ENCODE measurements at places on chromosomes 3 and 15. TPM values are rescaled to one million over a fixed set of nuclear protein-coding genes. Genes with fewer than 3 reads are reported as not detected.

CCR3 gene
- total RNA-seq, result not detected

TMEM89 gene
- total RNA-seq, result not detected

DNA sequence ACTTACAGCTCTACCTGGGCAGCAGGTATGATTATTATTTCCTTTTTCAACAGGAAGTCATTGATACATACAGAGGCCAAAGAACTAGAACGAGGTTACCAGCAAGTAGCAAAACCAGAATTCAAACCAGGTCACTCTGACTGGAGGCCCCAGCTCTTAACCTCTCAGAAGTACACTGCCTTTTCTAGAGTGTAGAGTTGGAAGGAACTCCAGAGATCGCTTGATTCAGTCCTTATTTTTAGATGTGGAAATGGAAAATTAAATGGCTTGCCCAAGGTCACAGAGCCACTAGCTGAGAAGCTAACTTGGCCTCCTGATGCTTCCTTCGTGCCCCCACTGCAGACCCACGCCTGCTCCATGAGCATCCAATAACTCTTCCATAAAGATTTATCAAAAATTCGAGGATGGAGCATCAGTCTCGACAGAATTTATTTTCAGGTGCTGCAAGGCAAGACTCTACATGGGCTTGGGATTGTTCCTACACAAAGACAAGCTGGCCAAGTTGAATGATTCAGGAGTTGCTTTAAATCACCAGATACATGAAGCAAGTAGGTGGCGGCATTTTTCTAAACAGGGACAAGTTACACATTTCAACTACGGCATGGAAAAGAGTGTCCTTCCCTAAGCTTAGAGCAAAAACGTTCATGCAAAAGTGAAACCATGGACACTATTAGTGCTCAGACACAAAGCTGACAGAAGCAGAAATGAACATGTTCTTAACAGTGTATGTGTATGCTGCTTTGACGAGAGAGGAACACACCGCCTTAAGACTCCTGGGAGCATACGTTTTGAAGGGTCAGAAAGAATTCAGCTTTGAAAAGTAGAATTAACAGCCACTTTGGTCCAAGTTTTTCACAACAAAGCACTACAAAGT lies 235.7 kb downstream of the THRB start:
- H3K27me3 ChIP-seq, result no peaks in the 10 kb centered on the region
- H3K36me3 ChIP-seq, result no peaks in the 10 kb centered on the region
- no peak overlapping the region for H3K27ac ChIP-seq
- no peaks in the 10 kb centered on the region for H3K4me1 ChIP-seq
- no peak overlapping the region for H3K4me3 ChIP-seq

- H3K36me3 ChIP-seq, result no peaks in the 10 kb centered on the region
- H3K4me3 ChIP-seq, result no peak overlapping the region
- no peaks in the 10 kb centered on the region for H3K27me3 ChIP-seq
- no peak overlapping the region for H3K27ac ChIP-seq
- H3K4me1 ChIP-seq, result no peaks in the 10 kb centered on the region
Observed at GRCh38 chr3:177426878-177427495, 229.7 kb upstream of the TBL1XR1 start.

GMNC gene
- not detected for total RNA-seq

DNA sequence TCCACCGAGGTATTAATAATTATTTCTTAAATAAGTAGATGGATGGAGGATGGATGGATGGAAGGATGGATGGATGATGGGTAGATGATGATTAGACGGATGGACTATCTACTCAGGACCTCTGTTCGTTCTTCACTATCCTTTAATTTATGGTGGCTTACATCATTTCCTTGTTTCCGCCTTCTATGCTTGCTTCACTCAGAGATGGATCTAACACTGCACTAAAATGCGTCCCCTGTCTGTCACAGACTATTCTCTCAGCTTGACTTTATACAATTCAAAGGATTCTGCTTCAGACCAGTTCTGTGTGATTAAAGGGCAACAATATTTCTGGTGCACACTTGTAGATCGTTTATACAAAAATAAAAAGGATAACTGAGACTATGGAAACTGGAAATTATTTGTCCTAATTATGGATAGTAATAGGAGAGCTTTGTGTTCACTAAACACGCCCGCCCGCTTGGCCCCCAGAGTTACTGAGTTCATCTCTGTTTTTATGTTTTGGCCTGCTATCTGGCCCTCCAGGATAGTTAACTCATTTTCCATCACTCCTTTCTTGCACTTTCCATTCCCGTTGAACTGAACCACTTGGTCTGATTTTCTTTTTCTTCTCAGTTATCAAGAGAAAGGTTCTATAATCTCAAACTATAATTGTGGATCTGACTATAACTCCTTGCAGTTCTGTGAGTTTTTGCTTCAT lies 41.4 kb upstream of the CA12 start:
- no peaks in the 10 kb centered on the region for H3K4me1 ChIP-seq
- peak; percentile 32 for DNase-seq
- H3K4me3 ChIP-seq, result no peak overlapping the region
- no peak overlapping the region for H3K27ac ChIP-seq
- no peaks in the 10 kb centered on the region for H3K36me3 ChIP-seq

- no peak overlapping the region for H3K4me3 ChIP-seq
- no peaks in the 10 kb centered on the region for H3K27me3 ChIP-seq
- no peak for DNase-seq
- H3K36me3 ChIP-seq, result no peaks in the 10 kb centered on the region
Observed at GRCh38 chr3:113560831-113561623, 28.7 kb downstream of the SIDT1 start.

- DNase-seq, result no peak
- H3K27ac ChIP-seq, result no peak overlapping the region
- H3K27me3 ChIP-seq, result no peaks in the 10 kb centered on the region
- H3K4me1 ChIP-seq, result no peaks in the 10 kb centered on the region
Observed at GRCh38 chr3:194326192-194326967, 24.7 kb downstream of the CPN2 start.

DUOXA1 gene
- not detected for total RNA-seq

GOLGA6L7 gene
- total RNA-seq, result not detected

BUB1B gene
- total RNA-seq, result 58.2 TPM

NMNAT3 gene
- not detected for total RNA-seq

- peak; percentile 70 for DNase-seq
- no peaks in the 10 kb centered on the region for H3K27me3 ChIP-seq
- H3K4me1 ChIP-seq, result no peaks in the 10 kb centered on the region
- H3K4me3 ChIP-seq, result no peak overlapping the region
- H3K27ac ChIP-seq, result no peak overlapping the region
- no peaks in the 10 kb centered on the region for H3K36me3 ChIP-seq
Observed at GRCh38 chr15:71103102-71103676, 12.1 kb upstream of the THSD4 start.

GABRR3 gene
- total RNA-seq, result not detected

GRCh38 chr3:114571363-114571762 lies 277.5 kb downstream of the TIGIT start:
- H3K4me3 ChIP-seq, result no peak overlapping the region
- no peak overlapping the region for H3K27ac ChIP-seq
- no peaks in the 10 kb centered on the region for H3K36me3 ChIP-seq
- H3K4me1 ChIP-seq, result no peaks in the 10 kb centered on the region

COL6A6 gene
- not detected for total RNA-seq

- H3K27ac ChIP-seq, result no peak overlapping the region
- H3K4me3 ChIP-seq, result no peak overlapping the region
- DNase-seq, result no peak
- H3K4me1 ChIP-seq, result no peaks in the 10 kb centered on the region
- no peaks in the 10 kb centered on the region for H3K36me3 ChIP-seq
Observed at GRCh38 chr15:56323435-56323834, 41.8 kb upstream of the TEX9 start.

DNA sequence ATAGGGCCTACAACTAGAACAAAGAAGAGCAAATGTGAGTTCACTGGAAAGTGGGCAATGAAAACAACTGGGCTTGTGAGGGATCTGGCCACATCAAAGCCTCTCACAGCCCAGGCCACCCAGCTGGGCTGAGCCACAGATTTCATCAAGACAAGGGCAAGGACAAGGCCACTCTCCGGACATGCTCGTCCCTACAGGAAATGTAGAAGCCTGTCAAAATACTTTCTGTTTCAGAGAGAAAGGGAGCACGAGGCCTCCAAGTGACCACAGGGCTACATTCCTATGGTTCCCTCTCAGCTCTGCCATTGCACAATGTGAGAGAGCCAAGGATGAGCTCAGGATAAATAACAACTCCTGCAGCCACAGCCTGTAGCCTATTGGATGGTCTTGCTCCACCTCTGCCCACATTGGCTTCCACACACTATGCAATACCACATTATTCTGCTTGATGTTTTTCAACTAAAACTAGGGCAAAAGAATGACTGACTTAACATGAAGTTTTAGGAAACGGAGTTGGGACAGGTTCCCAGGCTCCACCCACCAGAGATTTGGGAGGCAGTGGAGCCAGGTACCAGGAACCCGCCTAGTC lies 12.1 kb downstream of the TBC1D2B start:
- H3K36me3 ChIP-seq, result no peaks in the 10 kb centered on the region
- DNase-seq, result no peak
- peak overlapping the region; percentile 49 for H3K4me3 ChIP-seq
- no peaks in the 10 kb centered on the region for H3K27me3 ChIP-seq

DNA sequence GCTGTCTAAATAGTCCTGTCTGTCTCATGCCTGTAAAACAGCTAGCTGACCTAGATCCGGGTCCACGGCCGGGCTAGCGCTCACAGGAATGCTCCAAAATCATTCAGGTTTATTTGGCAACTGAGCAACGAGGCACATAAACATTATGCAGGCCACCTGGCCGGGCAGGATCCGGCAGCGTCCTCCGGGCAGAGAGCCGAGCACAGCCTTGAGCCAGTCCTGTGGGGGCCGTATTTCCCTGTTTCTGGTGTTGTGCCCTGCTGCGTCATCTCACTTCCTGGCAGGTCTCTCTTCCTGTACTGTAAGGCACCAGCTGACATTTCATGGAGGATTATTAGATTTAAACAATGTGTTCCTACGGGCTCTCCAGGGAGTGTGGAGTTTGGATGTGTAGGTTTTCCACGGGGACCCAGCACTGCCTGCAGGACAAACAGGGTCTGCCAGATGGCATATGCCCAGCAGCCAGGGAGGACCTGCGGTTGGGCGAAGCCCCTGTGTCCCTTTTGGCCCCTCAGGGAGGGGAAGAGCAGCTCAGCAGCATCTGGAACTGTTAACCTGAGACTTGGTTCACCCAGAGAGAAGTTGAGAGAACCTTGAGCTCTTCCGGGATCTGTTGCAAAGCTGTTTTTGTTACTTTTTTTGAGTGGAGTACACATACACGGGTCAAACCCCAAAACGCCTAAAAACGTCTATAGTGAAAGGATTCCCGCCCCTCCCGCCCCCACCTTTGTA lies 16.6 kb upstream of the LRRK1 start:
- no peaks in the 10 kb centered on the region for H3K36me3 ChIP-seq
- H3K4me3 ChIP-seq, result no peak overlapping the region
- no peak for DNase-seq
- no peaks in the 10 kb centered on the region for H3K27me3 ChIP-seq
- no peaks in the 10 kb centered on the region for H3K4me1 ChIP-seq
- H3K27ac ChIP-seq, result no peak overlapping the region

TMEM266 gene
- total RNA-seq, result not detected

DNA sequence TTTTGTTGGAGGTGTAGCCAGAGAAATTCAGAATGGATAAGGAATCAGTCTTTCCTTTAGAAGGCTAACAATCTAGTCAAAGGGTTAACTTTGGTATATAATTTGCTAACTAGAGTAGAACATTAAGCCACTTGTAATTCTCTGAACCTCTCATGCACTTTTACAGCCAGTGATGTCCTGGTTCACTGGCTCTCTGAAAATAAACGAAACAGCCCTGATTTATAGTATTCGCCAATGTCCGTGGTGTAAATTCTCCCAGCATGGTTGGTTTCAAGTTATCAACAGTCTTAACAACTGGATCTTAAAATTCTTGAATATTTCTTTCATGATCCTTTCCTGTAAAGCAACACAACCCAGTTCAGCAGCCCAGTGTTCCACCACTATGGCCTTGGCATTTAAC lies 500.4 kb upstream of the CDIN1 start:
- H3K27me3 ChIP-seq, result no peaks in the 10 kb centered on the region
- no peak overlapping the region for H3K27ac ChIP-seq
- no peak overlapping the region for H3K4me3 ChIP-seq
- no peak for DNase-seq
- H3K4me1 ChIP-seq, result no peaks in the 10 kb centered on the region

DNA sequence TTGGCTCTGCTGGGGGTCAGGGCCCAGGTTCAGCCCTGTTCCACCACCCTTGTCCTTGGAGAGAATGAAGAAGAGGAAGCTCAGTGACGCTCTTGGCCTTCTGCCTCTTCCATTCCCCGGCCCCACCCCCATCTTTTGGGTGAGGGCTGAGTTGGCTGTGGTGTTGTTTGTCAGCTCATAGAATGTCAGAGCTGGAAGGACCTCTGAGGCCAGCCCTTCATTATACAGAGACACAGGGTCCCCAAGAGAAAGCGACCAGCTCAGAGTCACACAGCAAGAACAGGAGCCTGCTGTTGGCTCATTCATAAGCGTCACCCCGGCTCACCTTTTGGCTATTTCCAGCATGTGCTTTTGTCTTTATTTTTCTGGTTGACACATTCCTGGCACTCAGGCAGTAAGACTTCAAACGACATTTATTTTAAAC lies 68.2 kb downstream of the AAGAB start:
- no peak overlapping the region for H3K27ac ChIP-seq
- no peaks in the 10 kb centered on the region for H3K36me3 ChIP-seq
- no peak overlapping the region for H3K4me3 ChIP-seq
